Pancreas (tissue), 10 donors: ENCODE measurements at places on chromosomes 2 and 18. TPM values are rescaled to one million over a fixed set of nuclear protein-coding genes. Genes with fewer than 3 reads are reported as not detected.

MOB4 gene
- 5.3 TPM for total RNA-seq

HRH4 gene
- 0.06 TPM for total RNA-seq

HOXD13 gene
- total RNA-seq, result not detected

CNPPD1 gene
- 25.6 TPM for total RNA-seq

DNA sequence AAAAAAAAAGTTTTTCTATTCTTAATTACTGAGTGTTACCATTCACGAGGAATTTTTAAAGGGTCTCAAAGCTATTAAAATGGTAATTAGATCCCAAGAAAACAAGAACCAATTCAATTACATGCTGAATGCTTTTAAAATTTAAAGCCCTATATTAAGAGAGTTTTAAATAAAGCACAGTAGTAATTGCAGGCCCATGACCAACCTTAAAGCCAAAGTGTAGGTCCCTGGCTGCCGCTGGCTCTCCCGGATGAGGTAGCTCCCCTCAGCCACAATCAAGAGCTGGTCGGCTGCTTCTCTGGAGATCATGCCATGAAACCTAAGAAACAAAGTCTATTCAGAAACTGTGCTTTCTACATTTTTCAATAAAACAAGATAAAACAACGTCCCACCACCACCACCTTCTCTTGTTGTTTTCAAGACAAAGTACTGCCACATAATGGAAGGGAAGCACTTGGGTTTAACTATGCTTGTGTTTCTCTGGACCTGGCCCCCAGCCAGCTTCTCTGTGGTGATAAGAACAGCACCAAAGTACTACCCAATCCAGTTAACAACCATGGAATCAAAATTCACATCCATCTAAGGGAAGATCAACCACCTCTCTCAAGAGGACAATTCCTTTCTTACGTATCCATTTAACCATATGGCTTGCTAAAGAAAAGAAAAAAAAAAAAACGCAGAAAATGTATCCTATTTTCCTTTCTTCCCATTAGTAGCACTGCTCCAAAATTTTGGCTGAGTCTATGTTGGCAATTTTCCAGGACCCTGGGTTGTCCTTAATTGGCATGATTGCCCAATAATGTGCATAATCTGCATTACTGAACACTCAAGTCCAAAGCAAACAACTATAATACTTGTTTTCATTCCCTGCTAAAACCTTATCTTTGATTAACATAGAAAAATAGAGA is 90.1 kb downstream of the CHN1 start:
- no peak for DNase-seq

DNA sequence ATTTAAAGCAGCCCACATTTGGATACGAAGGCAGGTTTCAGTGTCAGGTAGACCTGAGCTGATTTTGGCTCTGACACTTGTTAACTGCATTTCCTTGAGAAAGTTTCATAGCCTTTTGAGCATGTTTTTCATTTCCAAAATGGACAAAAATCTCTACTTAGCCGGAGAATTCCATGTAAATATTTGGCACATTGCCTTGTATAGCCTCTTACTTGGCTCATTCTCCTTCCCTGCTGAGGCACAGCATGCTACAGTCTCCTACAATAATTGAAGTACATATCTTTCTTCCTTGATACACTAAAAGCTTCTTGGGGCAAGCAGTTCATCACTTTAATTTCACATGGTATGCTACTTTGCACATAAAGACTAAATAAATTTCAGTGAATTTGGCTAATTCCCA is 772.2 kb upstream of the CHAC2 start:
- DNase-seq, result no peak

GRCh38 chr2:37287966-37288365 is 36.7 kb downstream of the PRKD3 start:
- no peak for DNase-seq

DNA sequence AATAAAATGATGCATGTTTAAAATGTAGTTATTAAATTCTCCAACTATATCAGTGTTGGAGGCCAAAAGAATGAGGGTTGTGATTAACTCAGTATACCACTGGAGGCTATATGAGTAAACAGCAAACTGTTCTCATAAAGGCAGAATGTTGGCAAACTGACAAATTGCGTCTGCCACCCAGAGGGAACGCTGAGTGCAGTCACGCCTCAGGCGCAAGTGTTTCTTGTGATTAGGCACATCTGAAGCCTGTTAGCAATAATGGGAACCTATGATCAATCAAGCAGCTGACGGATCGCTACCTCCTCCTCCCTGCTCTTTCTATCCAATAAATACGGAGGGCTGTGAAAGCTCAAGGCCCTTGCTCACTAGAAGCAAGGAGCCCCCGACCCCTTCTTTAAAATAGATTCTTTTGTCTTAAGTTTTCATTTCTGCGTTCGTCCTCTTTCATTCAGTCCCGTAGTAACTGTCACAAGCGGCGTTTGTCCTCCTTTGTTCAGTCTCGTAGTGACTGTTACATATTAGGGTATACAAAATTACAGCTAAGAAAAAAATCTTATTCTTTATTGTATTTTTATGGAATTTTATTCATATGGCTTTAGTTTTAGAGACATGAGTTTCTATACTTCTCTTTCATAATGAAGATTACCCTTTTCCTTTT is 16.3 kb upstream of the RMND5A start:
- DNase-seq, result peak; percentile 66

DNA sequence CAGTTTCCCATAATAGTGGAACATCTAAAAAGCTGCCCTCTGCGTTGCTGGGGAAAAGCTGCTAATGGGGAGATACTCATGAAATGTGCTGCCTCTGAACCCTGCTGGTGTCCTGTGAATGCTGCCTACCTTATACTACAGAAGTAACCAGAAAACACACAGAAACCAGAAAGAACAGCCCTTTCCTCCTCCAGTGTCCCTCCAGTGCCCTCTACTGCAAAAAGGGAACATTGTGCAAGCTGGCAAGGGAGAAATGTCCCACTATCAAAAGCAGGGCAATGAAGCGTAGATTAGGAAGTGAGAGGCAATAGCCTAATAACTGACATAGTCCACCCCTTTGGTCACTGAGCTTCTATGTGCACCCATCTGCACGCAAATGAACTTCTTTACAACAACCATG is 162.7 kb upstream of the ETAA1 start:
- DNase-seq, result no peak

- DNase-seq, result no peak
These were observed 33.9 kb downstream of the LAMA3 start for GRCh38 chr18:23723121-23723520.

DNA sequence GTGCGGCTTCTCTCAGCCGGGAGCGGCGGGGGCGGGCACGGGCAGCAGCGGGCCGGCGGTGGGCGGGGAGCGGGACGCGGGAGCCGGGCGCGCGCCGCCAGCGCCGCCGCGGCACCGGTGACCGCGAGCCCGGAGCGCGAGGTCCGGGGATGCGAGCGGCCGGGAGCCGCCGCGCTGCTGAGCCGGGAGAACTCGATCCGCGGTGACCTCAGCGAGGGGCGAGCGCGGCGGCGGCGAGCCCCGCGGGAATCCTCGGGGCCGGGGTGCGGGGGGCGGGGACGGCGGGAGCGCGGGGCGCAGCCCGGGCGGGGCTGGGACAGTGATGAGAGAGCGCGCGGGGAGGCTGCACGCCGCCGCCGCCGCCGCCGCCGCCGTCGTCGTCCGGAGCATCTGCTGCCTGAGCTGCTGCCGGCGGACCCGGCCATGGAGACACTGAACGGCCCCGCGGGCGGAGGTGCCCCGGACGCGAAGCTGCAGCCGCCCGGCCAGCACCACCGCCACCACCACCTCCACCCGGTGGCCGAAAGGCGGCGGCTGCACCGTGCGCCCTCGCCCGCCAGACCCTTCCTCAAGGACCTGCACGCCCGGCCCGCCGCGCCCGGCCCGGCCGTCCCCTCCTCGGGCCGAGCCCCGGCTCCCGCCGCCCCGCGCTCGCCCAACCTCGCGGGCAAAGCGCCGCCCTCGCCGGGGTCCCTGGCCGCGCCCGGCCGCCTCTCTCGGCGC is at the start of gene MTCL1:
Gene MTCL1, plus strand, starts transcription at position 319 of the 723 bp plus-strand sequence. Its CDS starts 105 bp downstream, at position 424.
- DNase-seq, result peak; percentile 72

GRCh38 chr2:30971231-30972025 is 164.2 kb upstream of the CAPN13 start:
- no peak for DNase-seq

GRCh38 chr2:240881913-240882312 is 13.3 kb downstream of the AGXT start:
- DNase-seq, result no peak

DNA sequence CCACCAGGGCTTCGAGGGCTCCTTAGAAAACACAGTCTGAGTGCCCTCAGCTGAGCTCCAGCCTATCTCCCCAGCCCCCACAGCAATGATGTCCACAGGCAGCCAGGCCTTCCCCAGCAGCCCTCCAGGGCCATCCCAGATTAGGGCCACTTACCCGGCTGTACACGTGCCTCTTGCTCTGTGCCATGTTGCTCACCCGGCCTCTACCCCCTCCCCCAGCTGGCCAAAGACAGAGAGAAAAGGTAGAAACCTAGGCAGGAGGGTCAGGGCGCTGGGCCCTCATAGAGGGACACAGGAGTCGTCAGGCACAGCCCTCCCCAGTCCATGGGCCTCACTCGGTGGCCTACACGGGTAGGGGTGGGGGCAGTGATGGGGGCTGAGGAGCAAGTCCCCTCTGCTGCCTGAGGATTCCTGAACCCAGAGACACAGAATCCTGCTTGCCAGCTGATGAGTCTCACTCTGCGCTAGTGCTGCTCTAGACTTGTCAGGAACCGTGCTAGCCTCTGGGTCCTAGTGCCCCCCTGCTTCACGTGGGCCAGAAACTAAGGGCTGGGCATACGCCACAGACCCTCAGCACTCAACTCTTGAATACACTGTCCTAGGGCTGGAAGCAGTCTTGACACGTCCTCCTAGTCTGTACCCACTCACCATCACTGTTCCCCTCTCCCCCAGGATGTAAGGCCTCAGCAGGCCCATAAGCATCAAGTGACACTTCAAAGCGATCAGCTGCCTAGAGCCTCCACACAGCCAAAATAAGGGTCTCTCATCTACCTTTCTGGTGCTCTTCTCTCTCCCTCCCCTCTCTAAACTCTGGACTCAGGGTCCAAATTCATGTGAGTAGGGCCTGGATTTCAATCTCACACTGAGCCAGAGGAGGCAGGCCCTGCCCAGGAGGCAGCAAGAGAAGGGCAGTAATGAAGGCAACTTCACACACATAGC is at the start of gene DCTN1:
Gene DCTN1, minus strand, starts transcription at position 461 of the 939 bp plus-strand sequence. Its CDS starts 274 bp downstream, at position 187.
- DNase-seq, result peak; percentile 38
